ENCODE measurements at places on chromosomes 1 and 21. TPM values are rescaled to one million over a fixed set of nuclear protein-coding genes. Genes with fewer than 3 reads are reported as not detected.

GRCh38 chr1:215636258-215636965 lies 69.3 kb downstream of the KCTD3 start:
- no peak for DNase-seq

DNA sequence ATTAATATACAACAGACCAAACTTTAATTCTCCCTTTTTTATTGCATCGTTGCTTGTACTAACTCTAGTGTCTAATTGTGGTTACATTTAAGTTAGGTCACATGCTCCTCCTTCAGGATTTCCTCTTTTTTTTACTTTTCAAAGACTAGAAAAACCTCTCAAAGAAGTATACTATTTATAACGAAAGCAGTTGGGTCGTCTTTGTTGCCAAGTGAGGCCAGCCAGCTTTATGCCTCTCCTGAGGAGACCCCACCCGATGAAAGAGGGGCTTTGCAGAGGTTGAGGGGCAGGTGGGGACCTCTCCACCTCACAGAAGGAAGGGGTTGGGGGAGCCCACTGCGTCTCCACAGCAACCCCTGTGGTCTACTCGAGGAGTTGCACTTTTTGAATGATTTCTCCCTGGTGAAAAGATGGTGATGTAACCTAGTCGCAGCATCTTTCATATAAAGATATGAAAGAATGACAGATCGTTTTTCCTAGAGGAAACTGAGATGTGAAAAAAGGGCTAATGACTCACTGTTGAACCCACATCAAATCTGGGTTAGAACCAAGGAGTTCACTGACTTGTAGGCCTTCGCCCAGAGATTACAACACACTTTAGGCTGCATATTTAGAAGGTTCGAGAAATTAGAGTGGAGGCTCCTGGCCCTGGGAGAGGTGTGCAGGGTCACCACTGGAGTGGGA lies 6.4 kb downstream of the TGFB2 start:
- DNase-seq, result no peak

GRCh38 chr1:209869291-209870149 lies 41.7 kb downstream of the UTP25 start:
- no peak for DNase-seq

GRCh38 chr1:56617141-56617540 lies 28.0 kb upstream of the PRKAA2 start:
- DNase-seq, result no peak

GRCh38 chr1:241499910-241500309 lies 19.6 kb downstream of the FH start:
- DNase-seq, result no peak

GRCh38 chr1:201307760-201308499 lies 24.6 kb downstream of the PKP1 start:
- no peak for DNase-seq

DNA sequence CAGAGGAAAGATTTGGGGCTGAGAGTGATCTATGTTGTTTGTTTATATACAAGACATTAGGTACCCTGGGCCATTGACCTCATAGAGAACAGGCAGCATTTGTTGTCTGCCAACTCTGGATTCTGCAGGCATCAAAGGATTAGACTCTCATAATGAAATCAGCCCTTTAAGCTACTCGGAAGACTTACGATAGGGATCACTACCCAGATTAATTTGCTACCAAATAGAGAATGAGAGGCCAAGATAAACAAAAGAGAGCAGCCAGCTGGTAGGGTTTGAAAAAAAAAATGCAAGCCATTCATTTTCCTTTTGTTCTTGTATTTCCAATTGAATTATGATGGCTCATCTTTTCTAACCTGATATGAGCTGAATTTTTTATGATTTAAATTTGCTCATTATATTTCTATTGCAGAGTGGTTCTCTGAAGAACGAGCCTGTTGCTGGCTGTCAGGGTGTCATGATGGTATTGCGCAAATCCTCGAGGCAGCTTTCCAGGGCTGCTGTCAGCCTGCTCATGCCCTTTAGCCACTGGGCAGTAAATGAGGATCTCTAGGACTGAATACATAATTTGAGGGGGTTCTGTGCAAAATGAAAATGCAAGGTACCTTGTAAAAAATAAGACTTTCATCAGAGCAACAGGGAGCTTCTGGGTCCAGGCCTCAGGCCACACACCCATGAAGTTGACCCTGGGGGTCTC lies 116.4 kb upstream of the KCNJ15 start:
- DNase-seq, result no peak

- DNase-seq, result no peak
These were observed 70.0 kb downstream of the TRABD2B start for GRCh38 chr1:47927165-47927564.

DNA sequence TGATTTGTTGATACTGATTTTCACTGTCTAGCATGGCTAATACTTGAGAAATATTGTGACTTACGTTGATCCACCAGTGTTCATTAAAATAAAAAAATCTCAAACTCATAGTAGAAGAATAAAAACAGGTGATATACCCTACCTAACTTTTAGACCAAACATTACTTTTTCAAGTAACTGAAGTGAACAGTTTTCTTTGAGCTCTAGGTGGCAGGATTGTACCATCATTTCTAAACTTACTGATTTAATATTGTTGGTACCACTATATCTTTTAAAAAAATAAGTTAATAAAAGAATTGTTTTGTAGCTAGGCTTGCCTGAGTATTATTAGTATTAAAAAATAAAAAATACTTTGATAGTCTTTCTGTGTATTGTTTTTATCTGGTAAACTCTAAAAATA lies 21.5 kb downstream of the CDC73 start:
- DNase-seq, result no peak

- DNase-seq, result no peak
These were observed 6.8 kb upstream of the CDC42 start for GRCh38 chr1:22045604-22046228.

- DNase-seq, result no peak
These were observed 65.4 kb downstream of the PLEKHA6 start for GRCh38 chr1:204294357-204294756.

DNA sequence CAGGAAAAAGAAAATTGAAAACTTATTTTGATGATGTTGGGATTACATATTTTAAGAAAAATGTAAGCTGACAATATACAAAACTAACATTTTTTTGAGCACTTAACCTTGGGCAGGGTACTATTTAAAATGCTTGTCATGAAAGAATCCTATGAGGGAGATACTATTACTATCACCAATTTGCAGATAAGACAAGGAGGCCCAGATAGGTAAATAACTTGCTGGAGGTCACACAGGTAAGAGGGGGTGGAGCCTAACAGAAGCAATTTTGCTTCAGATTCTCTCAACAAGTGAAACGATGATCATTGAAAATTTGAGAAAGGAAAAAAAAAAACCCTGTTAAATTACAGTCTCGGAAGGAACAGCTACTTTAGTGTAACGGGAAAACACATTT lies 1.2 kb downstream of the GART start:
- no peak for DNase-seq

DNA sequence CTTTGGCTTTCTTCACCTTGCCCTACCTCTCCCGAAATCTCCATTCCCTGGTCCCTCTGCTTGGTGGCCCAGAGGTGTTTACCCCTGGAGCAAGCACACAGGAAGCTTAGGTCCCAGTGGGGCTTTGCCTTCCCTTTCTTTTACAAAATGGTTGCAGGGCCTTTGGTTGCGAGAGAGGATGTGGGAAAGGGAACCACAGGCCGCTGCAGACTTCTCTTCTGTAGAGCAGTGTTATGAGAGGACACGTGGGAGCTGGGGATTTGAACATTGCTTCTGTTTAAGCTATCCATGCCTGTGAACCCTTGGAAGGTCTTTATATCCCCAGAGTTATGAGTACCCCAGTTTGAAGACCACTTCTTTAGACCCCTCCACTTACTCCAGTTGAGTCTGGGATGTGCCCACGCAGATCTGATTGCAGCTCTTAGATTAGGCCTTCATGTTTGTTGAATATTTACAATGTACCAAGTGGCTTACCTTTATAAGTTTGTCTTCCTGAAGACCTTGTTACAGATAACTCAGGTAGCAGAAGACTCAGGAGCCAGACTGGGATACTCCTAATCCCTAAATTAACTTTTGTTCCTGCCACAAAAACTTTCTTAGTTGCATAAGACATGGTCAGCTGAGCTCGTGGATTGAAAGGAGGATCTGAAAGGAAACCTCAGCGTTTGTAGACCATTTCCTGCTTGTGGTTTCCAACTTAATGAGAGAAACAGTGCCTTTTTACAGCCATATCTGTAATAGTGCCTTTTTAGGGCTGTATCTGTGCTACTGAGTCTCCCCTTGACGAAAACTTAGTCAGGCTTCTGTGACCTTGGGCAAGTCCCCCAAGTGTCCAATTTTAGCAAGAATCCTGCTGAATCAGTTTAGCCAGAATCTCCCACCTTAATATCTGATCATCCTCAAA lies 21.9 kb upstream of the IVNS1ABP start:
- no peak for DNase-seq

DNA sequence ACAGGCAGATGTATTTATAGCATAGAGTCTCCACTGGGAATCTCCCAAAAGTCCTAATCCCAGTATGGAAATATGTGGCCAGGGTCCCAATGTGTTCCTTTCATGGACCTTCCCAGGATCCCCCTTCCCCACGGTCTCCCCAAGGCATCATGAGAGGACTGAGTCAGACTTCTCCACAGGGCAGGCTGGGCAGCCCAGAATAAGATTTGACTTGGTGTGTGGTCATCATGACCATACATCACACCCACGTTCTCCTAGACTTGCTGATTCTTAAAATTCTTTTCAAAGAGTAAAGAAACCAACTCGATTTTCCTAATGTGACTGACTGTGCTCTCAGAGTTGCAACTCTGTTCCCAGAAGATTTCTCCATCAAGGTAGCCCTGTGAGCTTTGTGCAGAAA lies 93.9 kb upstream of the CD34 start:
- no peak for DNase-seq

DNA sequence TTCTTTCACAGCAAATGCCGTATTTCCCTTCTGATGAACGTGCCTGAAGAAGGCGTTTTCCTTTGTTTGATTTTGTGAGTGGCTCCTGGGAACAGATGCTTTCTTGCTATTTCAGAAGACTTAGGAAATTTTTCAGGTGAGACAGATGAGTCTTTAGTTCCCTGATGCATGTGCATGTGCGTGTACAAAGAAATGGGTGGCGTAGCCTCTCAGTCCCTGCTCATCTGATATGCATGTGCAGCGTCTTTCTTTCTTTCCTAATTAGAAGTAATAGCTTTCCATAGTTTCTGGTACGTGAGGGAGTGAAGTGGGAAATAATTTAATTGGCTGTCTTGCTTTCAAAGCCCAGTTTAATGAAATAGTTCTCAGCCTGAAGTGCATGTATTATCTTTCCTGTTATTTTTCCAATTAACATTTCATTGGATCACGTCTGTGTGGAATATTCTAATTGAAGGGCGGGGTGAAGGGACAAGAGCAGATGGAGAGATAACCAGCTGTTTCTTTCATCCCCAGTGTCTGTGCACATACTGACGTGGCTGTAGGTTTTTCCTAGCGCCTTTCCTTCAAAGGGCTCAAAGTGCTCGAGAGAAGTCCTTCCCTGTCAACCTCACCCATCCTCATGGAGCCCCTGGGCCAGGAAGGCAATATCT lies 104.3 kb downstream of the FAM78B start:
- DNase-seq, result no peak

DNA sequence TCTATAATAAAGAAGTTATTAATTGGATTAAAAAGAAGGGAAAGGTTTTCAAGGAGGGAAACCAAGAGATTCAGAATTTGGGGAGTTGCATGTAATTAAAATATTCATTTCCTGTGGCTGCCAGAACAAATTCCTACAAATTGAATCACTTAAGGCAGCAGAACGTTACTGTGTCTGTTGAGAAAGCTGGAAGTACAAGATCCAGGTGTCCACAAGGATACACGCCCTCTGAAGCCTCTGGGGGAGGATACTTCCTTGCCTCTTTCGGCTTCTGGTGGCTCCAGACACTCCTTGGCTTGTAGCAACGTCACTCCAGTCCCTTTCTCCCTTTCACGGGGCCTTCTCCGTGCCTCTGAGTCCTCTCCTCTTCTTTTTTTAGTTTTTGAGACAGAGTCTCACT lies 67.9 kb downstream of the KAZN start:
- no peak for DNase-seq

DNA sequence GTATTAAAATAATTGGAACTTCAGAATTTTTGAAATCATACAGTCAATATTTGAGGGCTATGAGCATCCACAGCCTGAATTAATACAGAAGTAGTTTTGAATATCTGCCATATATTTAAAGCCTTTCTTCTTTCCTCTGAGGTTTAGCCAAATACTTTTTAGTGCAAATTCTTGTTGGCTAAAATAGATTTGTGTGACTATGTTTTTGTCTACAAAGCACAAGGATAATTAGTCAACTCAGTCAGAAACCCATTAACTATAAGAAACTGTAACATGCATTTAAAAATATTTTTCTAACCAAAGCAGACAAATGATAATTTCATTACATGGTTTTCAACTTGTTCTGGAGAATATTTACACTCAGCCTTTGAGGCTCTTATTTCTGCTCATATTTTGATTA lies 232.1 kb downstream of the TPR start:
- DNase-seq, result no peak

DNA sequence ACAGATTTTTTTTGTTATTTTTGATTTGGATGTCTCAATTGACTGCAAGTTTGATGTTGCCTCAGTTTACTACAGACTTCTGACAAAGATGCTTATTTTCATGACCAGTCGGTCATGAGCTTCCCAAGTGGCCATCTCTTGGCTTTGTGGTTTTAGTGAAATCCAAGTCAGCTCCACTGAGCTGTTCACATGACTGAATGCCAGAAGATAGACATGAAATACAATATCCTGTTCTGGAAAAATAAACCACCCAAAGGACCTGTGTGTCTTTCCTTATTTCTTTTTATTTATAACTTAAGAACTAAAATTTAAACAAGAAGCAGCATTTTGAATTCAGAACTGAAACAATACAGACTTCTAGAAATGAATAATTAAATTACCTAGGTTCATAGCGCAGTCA lies 89.3 kb downstream of the HMCN1 start:
- no peak for DNase-seq

DNA sequence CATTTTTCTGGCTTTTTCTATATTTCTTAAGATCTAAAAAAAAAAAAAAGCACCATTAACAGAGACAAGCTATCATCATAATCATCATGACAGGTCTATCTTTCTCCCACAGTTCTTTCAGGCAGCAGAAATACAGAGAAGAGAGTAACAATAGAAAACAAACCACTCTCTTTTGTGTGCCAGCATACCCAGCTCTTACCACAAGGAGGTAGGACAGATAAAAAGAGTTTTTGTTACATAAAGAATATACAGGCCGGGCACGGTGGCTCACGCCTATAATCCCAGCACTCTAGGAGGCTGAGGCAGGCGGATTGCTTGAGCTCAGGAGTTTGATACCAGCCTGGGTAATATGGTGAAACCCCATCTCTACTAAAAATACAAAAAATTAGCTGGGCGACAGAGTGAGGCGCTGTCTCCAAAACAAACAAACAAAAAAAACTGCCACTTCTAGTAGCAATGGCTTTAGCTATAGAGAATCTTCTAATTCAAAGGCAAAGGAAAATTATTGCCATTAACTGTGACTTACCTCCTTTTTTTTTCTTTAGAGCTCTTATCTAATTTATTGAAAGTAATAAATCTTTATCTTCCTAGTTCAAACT lies 39.7 kb downstream of the ANKRD13C start:
- DNase-seq, result no peak

FOXO6 gene
- 11.7 TPM for total RNA-seq

SYPL2 gene
- total RNA-seq, result 0.42 TPM

B4GALT3 gene
- 35.7 TPM for total RNA-seq

TMEM53 gene
- total RNA-seq, result 10.1 TPM

PLEKHG5 gene
- total RNA-seq, result 53.0 TPM

PLA2G2F gene
- total RNA-seq, result not detected

TEDDM1 gene
- total RNA-seq, result not detected

TSPAN1 gene
- total RNA-seq, result 2.3 TPM

MPL gene
- total RNA-seq, result not detected

TNFRSF25 gene
- total RNA-seq, result 47.5 TPM

ANKRD65 gene
- 38.4 TPM for total RNA-seq

NHLH1 gene
- 1,198 TPM for total RNA-seq

CAPN8 gene
- not detected for total RNA-seq

TXNIP gene
- total RNA-seq, result 126 TPM

RWDD3 gene
- total RNA-seq, result 17.5 TPM

Data from glutamatergic neuron (in vitro differentiated cells).